Astrocyte of the hippocampus (primary cell): ENCODE measurements at places on chromosomes 12 and 14.
A peak's percentile ranks its signal among the peaks of the same experiment; 100 is the strongest.

- no peak for DNase-seq
Measured at GRCh38 chr14:74219277-74220205, 19.7 kb upstream of the VSX2 start.

DNA sequence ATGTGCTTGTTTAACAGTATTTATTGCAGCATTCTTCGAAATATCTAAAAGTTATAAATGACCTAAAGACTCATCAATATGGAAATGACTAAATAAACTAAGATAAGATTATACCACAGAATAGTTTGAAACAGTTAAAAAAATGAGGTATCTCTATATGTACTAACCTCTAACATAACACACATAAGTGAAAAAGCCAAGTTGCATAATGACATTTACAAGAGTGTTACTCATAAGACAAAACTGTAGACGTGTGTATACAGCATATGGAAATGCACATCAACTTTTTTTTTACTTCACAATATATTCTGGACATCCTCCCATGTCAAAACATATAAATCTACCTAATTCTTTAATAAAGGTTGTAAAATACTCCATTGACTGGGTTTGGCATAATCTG is 22.8 kb downstream of the CPM start:
- DNase-seq = no peak

DNA sequence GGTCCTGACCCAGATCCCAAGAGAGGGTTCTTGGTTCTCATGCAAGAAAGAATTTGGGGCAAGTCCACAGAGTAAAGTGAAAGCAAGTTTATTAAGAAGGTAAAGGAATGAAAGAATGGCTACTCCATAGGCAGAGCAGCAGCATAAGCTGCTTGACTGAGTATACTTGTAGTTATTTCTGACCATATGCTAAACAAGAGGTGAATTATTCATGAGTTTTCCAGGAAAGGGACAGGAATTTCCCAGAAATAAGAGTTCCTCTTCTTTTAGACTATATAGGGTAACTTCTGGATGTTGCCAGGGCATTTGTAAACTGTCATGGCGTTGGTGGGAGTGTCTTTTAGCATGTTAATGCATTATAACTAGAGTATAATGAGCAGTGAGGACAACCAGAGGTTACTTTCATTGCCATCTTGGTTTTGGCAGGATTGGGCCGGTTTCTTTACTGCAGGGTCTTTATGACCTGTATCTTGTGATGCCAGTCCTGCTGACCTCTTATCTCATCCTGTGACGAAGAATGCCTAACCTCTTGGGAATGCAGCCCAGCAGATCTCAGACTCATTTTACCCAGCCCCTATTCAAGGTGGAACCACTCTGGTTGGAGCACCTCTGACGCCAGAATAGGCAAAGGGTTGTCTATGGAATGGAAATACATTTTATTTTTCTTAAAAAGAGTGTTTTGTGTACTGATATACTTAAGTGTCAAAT is 113.8 kb downstream of the OTOGL start:
- no peak for DNase-seq

GRCh38 chr12:70083677-70084020 is 159.6 kb upstream of the CNOT2 start:
- no peak for DNase-seq

GRCh38 chr14:95141684-95142083 is 15.6 kb downstream of the DICER1 start:
- no peak for DNase-seq

DNA sequence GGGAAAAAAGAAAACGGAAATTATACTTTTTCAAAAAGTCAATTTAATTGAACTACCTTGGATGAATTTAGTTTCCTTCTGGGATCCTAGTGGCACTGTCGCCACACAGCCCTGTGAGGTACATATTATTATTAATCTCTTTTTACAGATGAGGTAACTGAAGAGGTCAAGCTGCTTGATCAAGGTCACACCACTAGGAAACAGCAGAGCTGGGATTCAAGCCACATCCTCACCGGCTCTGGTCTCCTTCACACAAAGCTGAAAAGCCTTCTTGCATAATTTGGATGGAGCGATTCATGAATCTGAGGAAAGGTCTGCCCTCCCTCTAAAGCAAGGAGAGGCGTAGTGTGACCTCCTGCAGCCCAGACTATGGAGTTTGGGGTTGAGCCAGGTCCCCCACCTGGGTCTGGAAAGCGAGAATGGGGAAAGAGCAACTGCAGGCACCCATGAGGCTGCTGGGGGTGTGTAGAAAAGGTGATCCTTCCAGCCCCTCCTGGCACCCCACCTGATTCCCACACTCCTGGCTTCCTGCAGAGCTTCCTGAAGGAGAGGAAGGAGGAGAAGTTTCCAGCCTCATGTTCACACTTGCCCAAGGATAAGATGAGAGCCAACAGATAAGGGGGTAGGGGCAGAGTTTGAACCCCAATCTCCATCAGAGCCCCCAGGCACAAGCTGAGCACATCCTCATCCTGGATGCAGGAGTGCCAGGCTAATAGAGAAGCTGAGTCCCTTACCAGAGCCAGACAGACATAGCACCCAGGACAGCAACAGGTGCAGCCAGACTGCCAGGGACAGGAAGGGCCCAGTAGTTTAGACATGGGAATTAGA is 3.9 kb upstream of the KRT79 start:
- no peak for DNase-seq

- DNase-seq = peak; percentile 57
Measured at GRCh38 chr14:94665121-94665520, 52.9 kb downstream of the SERPINA3 start.

DNA sequence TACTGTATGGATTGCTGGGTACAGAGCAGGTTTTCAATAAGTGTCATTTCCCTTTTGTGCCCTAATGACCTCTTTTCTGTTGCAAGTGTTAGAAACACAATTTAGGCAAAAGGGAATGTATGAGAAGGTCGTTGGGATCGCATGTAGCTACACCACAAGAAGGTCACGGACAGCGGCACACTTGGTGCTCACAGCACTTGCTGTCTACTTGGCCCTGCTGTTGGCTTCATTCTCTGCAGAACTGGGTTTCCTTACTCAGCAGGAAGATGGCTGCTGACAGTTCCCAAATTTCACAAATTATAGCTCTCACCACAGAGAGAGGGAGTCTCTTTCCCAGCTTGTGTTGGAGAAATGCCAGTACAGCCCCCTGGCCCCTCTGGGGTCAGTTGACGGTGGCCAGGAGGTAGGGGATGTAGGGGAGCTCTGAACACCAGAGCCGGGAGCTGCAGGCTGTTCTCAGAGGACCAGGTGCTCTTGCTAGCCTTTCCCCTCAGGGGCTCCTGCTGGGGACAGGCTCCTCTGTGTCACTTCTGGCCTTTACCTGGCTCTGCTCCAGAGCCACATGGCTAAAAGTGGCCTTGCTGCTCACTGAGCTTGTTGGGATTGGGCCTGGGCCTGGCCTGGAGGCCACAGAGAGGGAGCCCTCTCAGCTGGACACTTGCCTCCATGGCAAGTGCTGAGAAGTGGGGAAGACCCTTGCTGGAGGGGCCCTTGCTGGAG is 50.9 kb upstream of the BCL7A start:
- no peak for DNase-seq

DNA sequence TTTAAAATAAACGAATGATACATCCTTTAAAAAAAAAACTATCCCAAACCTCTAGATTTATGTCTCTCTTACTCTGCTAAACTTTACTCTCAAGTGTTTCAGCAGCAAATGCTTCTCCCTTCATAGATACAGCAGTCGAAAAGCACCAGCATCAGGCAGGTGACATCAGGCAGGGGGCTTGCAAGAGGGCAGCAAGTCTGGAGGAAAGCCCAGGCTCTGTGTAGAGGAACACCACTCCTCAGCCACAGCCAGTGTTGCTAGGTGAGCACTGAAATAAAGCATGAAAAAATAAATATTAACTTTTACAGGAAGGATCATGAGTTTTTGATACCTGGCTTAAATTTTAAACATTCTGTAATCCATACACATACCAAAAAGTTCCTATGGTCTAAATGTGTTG is 419.4 kb downstream of the GALC start:
- DNase-seq = no peak
